ENCODE measurements at places on chromosomes 3 and 15.

GRCh38 chr3:156352728-156353127 lies 202.2 kb downstream of the SSR3 start:
- H3K4me1 ChIP-seq = peaks cover 8% of the 10 kb centered on the region
- no peak overlapping the region for H3K27ac ChIP-seq
- no peak overlapping the region for H3K4me3 ChIP-seq
- H3K36me3 ChIP-seq = no peaks in the 10 kb centered on the region
- DNase-seq = no peak

- peaks cover 19% of the 10 kb centered on the region for H3K36me3 ChIP-seq
- H3K4me1 ChIP-seq = no peaks in the 10 kb centered on the region
- H3K27me3 ChIP-seq = no peaks in the 10 kb centered on the region
- H3K27ac ChIP-seq = no peak overlapping the region
Measured at GRCh38 chr15:40006003-40006402, 33.0 kb downstream of the SRP14 start.

DNA sequence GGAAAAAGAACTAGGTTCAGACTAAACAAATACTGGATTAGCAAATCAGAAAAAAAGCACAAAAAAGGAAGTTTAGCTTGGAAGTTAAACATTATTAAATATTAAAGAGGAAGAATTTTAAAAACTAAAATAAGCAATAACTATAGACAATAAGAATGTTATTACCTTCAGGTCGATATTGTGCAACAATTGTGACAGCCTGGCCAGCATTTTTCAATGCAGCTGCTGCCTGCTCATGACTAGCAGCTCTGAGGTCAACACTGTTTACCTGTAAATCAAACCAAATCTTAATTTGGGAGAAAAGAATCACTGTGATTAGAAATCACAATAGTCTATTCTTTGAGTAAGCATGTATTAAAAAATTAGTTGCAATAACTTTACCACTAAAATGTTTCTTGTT lies 75.1 kb upstream of the MELTF start:
- DNase-seq = no peak
- H3K4me1 ChIP-seq = no peaks in the 10 kb centered on the region
- peaks cover 23% of the 10 kb centered on the region for H3K36me3 ChIP-seq
- H3K27me3 ChIP-seq = no peaks in the 10 kb centered on the region

GRCh38 chr3:139180489-139180888 lies 135.8 kb upstream of the PRR23C start:
- no peak for DNase-seq
- no peak overlapping the region for H3K4me3 ChIP-seq
- H3K27me3 ChIP-seq = peaks cover 3% of the 10 kb centered on the region
- no peaks in the 10 kb centered on the region for H3K36me3 ChIP-seq

DNA sequence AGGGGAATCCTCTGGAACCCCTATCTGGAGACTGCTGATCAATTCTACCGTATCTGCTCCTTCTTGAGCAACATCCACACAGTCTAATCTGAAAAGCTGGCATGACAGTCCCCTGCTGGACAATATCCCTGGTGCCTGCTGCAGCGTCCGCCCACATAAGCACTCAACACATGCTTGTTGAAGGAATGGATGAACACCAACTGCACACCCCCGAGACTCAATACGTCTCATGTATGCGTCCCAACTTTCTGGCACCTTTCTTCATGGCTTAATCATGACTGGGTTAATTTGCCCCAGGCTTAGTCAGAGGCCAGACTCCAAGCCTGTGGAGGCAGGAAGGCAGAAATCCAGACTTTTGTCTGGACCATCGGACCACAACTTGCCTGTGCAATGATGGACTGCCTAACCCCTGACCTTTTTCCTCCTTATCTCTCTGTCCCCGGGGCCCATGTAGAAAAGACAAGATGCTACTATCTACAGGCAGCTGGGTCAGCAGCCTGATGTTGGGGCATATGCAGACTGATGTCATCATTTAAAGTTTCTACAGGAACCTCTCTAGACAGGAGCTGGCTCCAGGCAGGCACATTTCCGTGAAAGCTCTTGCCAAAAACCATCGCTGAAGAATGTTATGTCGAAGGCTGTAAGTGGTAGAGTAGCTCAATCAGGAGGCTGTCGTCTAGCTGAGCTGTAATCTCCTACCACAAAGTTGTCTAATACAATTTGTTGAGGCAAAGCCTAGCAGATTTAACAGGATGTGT lies 114.1 kb upstream of the TPM1 start:
- H3K4me1 ChIP-seq = no peaks in the 10 kb centered on the region
- peaks cover 4% of the 10 kb centered on the region for H3K27me3 ChIP-seq
- no peak overlapping the region for H3K4me3 ChIP-seq
- DNase-seq = no peak
- H3K36me3 ChIP-seq = no peaks in the 10 kb centered on the region
- no peak overlapping the region for H3K27ac ChIP-seq

DNA sequence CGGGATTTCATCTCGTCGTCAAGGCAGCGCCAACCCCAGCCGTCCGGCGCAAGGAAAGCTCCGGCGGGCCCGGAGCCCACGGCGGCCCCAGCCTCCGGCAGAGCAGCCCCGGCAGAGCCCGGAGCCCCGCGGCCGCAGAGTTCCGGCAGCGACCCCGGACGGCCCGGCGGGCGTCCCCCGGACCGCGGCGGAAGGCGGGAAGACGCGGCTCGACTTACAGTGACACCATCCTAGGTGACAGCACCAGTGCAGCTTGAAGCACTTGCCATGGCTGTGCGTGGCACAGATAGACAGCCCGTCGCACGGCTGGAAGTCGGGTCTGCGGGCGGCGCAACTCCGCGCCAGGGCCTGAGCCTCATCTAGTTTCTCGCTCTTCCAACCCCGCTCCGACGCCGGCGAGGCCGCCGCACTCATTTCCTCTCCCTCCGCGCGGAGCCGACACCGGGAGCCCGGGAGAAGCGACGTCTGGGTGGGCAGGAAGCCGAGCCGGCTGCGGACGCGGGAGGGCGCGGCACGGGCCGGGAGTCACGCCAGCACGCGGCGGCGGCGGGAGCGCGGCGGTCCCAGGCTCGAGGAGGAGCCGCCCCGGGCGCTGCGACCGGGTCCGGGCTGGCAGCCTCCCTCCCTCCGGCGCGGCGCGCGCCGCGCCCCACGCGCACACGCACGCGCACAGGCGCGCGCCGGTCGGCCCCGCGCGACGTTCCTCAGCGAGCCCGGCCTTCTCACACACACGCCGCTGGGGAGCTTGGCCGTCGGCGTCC lies at the start of gene C3orf70:
Gene C3orf70 (minus strand): TSS at position 651 of the 761 bp plus-strand sequence. CDS start 237 bp downstream, at position 414.
- no peaks in the 10 kb centered on the region for H3K36me3 ChIP-seq
- peaks cover 5% of the 10 kb centered on the region for H3K4me1 ChIP-seq
- DNase-seq = peak; percentile 40

GRCh38 chr3:5084224-5084623 lies 37.9 kb upstream of the ARL8B start:
- H3K36me3 ChIP-seq = no peaks in the 10 kb centered on the region
- no peaks in the 10 kb centered on the region for H3K4me1 ChIP-seq
- no peak for DNase-seq
- no peak overlapping the region for H3K27ac ChIP-seq
- no peak overlapping the region for H3K4me3 ChIP-seq
- peaks cover 6% of the 10 kb centered on the region for H3K27me3 ChIP-seq

DNA sequence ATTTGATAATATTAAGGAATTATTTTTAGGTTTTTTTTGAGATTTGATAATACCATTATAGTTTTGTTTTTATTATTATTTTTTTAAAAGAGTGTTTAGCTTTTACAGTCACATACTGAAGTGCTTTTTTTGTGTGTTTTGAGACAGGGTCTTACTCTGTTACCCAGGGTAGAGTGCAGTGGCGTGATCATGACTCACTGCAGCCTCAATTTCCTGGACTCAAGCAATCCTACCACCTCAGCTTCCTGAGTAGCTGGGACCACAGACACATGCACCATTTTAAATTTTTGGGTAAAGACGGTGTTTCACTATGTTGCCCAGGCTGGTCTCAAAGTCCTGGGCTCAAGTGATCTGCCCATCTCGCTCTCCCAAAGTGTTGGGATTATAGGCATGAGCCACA lies 73.0 kb downstream of the SUMF1 start:
- H3K4me1 ChIP-seq = no peaks in the 10 kb centered on the region
- H3K36me3 ChIP-seq = peaks cover 28% of the 10 kb centered on the region
- DNase-seq = no peak
- H3K4me3 ChIP-seq = no peak overlapping the region
- no peak overlapping the region for H3K27ac ChIP-seq

- DNase-seq = no peak
- H3K27me3 ChIP-seq = no peaks in the 10 kb centered on the region
- H3K27ac ChIP-seq = no peak overlapping the region
- H3K4me1 ChIP-seq = no peaks in the 10 kb centered on the region
Measured at GRCh38 chr3:103617961-103618360, 1183.1 kb downstream of the ZPLD1 start.

GRCh38 chr3:45347315-45348000 lies 40.9 kb upstream of the LARS2 start:
- H3K27ac ChIP-seq = no peak overlapping the region
- DNase-seq = no peak
- no peaks in the 10 kb centered on the region for H3K36me3 ChIP-seq

DNA sequence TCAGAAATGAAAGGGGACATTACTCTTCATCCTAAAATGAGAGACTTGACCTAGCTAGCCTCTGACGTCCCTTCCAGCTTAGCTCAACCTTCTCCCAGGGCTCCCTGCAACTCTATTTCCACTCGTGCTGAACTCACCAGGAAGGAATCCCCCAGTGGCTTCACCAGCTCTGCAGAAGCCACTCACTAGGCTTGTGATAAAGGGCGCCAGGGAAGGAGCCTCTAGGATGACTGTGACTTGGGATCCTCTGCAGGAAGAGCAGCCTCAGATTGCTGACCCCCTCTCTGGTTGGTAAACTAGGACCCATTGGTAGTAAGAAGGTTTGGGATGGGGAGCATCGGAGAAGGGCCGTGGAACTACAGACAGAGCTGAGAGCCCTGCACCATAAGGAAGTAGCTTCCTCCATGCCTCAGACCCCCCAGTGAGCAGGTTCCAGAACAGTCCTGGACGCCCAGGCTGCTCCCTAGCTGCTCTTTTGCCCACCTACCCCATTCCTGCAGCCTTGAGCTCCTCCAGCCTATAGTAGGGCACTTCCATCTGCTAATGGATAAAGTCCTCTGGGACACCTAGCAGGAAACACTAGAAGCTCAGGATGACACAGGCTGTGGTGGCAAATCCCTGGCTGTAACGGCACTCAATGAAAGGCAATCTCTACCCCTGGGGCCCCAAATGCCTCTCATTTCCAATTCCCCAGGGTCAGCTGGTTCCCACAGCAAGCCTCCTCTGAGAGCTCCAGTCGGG lies 26.0 kb downstream of the PLA2G4F start:
- no peaks in the 10 kb centered on the region for H3K36me3 ChIP-seq
- no peak for DNase-seq
- no peak overlapping the region for H3K4me3 ChIP-seq

DNA sequence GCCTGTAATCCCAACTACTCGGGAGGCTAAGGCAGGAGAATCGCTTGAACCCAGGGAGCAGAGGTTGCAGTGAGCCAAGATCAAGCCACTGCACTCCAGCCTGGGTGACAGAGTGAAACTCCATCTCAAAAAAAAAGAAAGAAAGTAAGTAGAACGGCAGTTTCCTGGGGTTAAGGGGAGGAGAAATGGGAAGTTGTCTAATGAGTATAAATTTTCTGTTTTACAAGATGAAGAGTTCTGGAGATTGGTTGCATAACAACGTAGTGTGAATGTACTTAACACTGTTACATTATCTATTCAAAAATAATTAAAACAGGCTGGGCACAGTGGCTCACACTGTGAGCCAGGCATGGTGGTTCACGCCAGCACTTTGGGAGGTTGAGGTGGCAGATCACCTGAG lies 45.4 kb downstream of the GRK7 start:
- no peak overlapping the region for H3K4me3 ChIP-seq
- H3K36me3 ChIP-seq = no peaks in the 10 kb centered on the region
- H3K27me3 ChIP-seq = peaks cover 2% of the 10 kb centered on the region
- H3K27ac ChIP-seq = no peak overlapping the region
- no peak for DNase-seq

GRCh38 chr3:25508901-25509300 lies 80.8 kb downstream of the RARB start:
- no peak for DNase-seq
- no peaks in the 10 kb centered on the region for H3K4me1 ChIP-seq
- H3K27ac ChIP-seq = no peak overlapping the region
- H3K36me3 ChIP-seq = no peaks in the 10 kb centered on the region
- H3K4me3 ChIP-seq = no peak overlapping the region

DNA sequence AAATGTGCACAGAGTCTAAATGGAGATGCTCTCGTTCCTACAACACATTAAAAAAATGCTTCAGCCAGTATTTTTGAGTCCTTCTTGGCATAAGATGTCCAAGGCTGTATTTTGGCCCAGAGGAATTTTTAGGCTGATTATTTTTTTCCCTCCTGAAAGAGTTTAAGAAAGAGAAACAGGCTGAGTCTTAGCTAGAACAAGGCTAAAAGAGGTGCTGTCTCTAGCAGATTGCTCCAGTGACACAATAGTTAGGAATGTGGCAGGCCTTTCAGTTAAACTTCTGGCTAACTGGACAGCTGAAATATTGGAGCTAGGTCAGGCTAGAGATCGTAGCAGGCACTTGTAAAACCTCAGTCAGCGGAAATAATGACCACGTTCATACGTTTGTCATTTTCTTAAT lies 271.4 kb upstream of the RARB start:
- H3K4me1 ChIP-seq = no peaks in the 10 kb centered on the region
- H3K4me3 ChIP-seq = no peak overlapping the region
- no peak for DNase-seq
- no peaks in the 10 kb centered on the region for H3K36me3 ChIP-seq

DNA sequence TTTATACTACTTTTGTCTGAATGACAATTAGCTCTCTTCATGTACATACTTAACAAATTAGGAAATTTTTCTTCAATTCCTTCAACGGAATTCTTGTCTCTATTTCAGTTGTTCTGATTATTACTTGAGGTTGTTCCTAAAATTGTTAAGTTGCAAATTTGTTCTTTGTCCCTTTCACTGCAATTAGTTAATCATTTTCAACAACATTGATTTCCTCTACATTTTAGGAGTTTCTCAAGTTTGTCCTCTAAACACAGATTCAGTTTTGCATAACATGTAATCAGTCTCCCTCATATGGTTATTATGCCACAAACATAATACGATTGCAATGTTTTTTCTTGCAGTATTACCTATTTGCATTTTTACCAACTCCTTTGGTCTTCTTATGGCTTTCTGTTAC lies 283.5 kb downstream of the SV2B start:
- no peak overlapping the region for H3K27ac ChIP-seq
- H3K4me3 ChIP-seq = no peak overlapping the region
- no peak for DNase-seq
- no peaks in the 10 kb centered on the region for H3K36me3 ChIP-seq
- no peaks in the 10 kb centered on the region for H3K4me1 ChIP-seq

GRCh38 chr15:89416339-89417183 lies 79.8 kb downstream of the RHCG start:
- H3K36me3 ChIP-seq = no peaks in the 10 kb centered on the region
- no peak overlapping the region for H3K27ac ChIP-seq
- peaks cover 4% of the 10 kb centered on the region for H3K4me1 ChIP-seq
- peaks cover 28% of the 10 kb centered on the region for H3K27me3 ChIP-seq
- peak; percentile 72 for DNase-seq

All from memory B cell (primary cell).